ENCODE measurements at places on chromosomes 1 and 21.
A peak's percentile ranks its signal among the peaks of the same experiment; 100 is the strongest.

- no peak for DNase-seq
These were observed 79.8 kb downstream of the PCBP3 start for GRCh38 chr21:45723049-45723958.

- no peak for DNase-seq
These were observed 470 bp downstream of the TNR start for GRCh38 chr1:175742790-175743459.

DNA sequence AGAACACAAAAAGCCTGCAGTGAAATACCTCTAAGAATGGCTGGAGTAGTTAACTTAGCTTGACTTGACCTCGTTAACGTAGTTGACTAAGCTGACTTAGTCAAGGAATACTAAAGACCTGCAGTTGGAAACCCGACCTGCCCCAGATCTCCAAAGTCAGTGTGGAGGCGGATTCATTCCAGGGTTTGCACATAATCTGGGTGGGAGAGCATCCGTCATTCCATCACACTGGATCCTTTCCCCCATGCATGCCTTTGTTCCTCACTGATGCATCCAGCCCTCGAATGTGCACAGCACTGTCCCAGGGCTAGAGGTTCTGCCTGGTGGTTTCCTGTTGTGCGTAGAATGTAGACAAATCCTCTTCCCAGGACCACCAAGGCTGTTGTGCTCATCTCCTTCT lies 76.4 kb downstream of the KCNN3 start:
- DNase-seq, result no peak

DNA sequence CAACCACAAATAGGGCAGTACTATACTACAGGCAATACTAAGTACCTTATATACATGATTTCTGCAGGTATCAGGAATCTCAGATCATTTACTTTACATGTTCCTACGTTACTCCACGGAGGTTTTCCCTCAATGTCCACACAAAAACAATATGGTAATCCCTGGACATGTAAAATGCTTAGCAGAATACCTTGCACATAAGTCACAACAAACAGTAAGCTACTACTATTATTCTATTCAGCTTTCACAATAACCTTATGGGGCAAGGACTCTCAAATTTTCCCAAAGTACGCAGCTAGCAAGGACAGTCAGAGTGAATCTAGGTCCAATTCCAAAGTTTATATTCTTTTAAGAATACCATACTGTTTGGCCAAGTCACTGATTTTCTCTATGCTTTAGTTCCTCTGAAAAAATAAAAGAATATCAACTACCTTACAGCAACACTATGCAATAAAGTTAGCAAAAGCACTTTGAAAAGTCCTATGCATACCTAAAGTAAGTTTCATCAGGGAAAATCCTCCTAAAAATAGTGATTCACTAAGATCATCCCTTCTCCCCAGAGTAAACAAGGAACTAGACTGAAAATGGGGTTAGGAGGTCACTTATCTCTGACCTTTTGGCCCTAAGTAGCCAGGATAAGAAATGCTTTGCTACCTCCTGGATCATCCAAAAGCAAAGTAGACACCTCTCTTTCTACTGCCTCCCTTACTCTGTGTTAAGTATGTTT lies 67.4 kb downstream of the LUZP1 start:
- no peak for DNase-seq

- DNase-seq, result peak; percentile 41
These were observed 195.2 kb downstream of the TOMM20 start for GRCh38 chr1:234933475-234933874.

DNA sequence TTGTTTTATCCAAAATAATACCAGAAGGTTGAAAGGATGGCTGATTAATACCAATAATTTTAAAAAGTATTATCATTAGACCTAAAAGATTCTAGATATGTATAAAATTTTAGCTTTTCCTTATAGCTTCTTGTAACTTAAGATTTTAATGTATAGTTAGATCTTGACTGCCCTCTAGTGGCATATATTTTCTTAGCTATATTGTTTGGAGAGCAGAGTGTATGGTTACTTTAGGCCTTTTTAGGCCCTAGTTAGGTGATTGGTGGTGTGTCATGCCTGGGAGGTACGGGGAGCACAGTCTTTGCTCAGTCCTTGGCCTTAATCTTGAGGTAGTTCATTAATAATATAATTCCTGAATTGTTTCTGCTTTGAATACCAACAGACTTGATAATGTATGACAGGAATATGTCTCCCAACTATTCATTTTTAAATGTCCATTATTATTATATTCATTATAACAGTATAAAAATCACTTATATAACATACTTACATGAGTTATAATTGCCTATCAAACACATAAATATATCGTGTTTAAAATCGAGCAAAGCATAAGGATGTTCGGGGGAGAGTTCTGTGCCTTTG lies 328.4 kb downstream of the ZP4 start:
- DNase-seq, result no peak

GRCh38 chr1:205484985-205485967 lies 19.2 kb upstream of the CDK18 start:
- DNase-seq, result peak; percentile 72

DNA sequence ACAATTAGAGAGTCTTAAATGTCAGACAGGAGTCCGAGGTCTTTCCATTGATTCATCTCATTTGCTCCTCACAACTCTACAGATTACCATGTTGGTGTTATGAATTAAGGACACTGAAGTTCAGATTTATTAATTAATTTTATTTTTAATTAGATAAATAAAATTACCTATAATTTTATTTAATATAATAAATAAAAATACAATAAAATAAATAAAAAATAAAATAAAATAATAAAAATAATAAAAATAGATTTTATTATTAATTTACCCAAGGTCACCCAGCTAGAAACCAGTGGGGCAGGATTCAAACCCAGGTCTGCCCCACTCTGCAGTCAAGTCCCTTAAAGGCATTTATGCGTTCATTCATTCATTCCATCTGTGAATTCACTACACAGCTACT lies 72.2 kb downstream of the VWA5B1 start:
- DNase-seq, result no peak

GRCh38 chr21:39576518-39577128 lies 36.1 kb upstream of the B3GALT5 start:
- DNase-seq, result no peak

DNA sequence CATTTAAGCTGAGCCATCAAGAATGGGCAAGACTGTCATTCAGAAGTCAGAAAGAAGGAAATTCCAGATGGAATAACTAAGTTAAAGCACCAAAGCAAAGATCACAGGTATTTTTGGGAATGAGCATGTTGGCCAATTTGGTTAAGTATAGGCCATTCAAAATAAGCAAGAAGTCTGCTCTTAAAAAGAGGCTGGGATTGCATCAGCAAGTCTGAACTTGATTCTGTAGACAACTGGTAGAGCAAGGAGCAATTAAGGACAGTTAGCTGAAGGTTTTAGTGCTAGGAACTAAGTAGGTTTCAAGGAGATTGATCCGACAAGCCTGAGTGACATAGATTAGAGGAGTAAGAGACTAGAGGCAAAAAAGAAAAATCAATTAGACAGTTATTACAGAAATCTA lies 8.4 kb downstream of the ANKRD45 start:
- DNase-seq, result no peak

DNA sequence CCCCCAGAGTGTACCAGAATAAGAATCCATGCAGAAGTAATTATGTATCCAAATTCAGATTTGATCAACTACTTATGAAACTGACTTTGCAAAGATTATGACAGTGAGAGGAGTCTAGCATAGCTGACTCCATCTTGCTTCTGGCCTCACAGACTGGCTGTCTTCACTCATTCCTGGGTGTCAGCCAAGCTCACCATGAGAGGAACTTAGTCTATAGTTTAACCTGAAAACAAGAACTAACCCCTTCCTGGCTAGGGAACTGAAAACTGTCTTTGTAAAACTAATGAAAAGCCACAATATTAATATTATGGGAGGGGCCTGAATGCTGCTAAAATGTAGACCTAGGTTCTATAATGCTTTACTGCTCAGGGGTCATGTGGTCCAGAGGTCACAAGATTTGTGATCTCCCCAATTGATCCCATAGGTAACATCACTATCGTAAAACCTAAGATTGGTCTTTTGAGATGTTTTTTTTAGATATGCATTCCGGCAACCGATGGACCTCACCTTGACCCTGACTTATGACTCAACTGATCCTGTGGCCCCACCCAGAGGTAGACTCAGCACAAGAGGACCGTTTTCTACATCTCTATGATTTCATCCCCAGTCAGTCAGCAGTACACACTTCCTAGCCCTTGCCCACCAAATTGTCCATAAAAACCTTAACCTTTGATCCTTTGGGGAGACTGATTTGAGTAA lies 55.2 kb downstream of the ATP1B1 start:
- DNase-seq, result no peak

- peak; percentile 14 for DNase-seq
These were observed 5.4 kb upstream of the TDRD5 start for GRCh38 chr1:179586107-179586823.

GRCh38 chr1:107326824-107327445 lies 186.1 kb downstream of the NTNG1 start:
- no peak for DNase-seq

GRCh38 chr1:55168353-55168752 lies 46.8 kb downstream of the USP24 start:
- no peak for DNase-seq

DNA sequence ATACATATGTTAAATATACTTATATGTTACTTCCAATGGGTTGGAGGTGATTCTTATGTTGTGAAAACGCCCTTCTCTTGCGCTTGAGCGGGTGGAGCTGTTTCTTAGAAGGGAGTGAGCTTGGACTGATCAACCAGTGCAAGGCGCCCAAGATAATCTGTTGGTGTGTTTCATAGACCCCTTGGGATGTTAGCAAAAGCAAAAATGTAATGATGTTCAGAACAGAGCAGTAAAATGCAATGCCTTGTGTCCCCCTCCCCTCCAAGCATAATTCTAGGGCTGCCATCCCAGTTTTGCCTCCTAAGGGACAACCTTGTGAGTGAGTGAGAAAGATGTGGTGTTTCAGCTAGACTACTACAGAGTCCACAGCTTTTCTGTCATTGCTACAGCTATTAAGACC lies 6.2 kb upstream of the CD34 start:
- DNase-seq, result no peak

DNA sequence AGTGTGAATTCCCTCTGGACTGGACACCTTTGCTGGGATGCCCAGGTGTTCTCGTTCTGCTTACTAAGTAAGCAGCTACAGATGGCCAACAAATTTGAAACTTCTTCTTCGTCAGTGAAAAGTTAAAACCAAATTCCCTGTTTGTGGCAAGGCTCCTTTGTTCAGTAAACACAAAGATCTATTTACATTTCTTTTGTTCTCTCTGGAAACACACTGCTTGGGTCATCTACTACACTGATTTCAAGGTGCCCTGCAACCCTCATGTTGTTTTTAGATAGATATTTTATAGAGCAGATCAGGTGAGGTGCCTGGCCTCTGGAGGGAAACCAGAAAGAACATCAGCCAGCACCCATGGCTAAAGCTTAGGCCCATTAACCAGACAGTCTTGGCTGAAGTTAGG lies 157.2 kb upstream of the UBE2U start:
- DNase-seq, result no peak

DNA sequence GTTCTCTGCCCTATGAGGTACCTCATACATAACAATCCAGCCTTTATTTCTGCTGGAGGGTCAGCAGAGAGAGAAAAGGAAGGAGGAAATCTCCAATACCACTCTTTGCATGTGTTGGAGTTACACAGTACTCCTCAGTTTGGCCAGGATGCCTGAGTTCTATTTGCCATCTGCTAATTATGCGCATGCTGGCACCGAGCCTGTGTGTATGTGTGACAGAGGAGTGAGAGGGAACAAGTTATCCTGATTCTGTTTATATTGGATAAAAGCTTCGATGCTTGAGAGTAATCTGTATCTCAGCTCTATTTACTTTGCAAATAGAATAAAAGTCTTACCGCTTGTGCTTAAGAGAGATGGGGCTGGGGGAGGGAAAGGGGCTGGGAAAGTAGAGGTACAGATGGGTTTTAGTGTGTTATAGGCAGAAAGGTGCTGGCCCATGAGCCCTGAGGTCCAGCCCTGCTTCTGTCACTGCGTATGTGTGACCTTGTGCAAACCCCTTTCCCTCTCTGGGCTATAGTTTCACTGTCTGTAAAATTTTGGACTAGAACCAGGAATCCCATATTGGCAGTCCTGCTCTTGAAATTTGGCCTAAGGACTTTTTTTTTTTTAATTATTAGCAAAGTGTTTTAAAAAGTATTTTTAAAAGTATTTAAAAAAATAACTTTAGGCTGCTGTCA lies 54.5 kb upstream of the PLXNA2 start:
- DNase-seq, result no peak

DNA sequence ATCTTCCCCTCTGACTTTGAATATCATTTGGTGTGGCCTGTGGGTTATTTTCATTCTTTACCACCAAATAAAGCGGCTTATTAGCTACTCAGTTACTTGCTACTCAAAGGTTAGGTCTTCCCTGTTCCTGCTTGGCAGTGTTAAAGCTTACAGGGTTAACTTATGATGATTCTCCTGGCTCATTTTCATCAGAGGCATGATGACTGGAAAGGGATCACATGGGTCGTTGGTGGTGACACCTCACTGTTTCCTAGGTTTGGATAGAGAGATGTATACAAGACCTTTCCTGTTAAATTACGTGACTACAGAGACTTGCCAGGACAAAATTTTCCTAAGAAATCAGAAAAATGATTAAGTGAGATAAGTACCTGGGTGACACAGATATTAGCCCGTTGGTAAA lies 27.4 kb downstream of the MRPS6 start:
- DNase-seq, result no peak

DNA sequence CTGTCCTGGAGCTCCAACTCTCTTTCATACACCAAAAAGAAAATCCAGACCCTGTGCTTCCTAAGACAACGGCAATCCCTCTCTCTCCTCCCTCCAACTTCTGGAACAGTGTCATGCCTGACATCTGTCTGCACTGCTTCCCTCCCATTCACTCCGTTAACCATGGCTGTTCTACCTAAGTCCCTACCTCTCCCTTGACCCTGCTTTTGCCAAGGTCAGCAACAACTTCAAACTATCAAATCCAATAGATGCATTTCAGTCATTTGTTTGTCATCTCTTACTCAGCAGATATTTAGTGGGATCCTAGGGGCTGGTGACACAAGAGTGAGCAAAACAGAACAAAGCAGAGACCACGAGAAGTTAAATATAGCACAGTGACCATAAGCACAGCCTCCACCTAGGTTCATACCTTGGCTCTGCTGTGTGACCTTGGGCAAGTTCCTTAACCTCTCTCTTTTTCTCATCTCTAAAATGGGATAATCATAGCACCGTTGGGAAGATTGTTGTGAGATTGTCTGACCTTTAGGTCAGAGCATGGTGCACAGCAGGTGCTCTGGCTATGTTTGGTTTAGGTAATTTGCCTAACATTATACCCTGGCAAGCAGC lies 88.9 kb downstream of the TMEM53 start:
- DNase-seq, result no peak

- peak; percentile 43 for DNase-seq
These were observed 62.2 kb upstream of the ATP1B1 start for GRCh38 chr1:169044296-169044695.

DNA sequence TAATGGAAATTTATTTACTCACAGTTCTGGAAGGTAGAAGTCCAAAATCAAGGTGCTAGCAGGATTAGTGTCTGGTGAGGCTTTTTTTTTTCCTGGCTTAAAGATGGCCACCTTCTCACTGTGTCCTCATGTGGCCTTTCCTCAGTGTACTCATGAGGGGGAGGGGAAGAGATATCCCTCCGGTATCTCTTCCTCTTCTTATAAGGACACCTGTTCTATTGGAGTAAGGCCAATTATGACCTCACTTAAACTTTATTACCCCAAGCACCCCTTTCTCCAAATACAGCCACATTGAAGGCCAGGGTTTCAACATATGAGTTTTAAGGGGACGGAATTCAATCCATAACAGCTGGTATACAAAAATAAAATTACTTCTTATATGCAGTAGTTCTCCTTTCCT lies 203.7 kb upstream of the C1orf87 start:
- DNase-seq, result no peak
